ENCODE measurements at places on chromosomes 5 and 9.

- no peak for DNase-seq
Observed at GRCh38 chr5:97600486-97600885, 417.4 kb upstream of the RIOK2 start.

- DNase-seq = no peak
Observed at GRCh38 chr5:95298651-95299050, 13.8 kb upstream of the MCTP1 start.

DNA sequence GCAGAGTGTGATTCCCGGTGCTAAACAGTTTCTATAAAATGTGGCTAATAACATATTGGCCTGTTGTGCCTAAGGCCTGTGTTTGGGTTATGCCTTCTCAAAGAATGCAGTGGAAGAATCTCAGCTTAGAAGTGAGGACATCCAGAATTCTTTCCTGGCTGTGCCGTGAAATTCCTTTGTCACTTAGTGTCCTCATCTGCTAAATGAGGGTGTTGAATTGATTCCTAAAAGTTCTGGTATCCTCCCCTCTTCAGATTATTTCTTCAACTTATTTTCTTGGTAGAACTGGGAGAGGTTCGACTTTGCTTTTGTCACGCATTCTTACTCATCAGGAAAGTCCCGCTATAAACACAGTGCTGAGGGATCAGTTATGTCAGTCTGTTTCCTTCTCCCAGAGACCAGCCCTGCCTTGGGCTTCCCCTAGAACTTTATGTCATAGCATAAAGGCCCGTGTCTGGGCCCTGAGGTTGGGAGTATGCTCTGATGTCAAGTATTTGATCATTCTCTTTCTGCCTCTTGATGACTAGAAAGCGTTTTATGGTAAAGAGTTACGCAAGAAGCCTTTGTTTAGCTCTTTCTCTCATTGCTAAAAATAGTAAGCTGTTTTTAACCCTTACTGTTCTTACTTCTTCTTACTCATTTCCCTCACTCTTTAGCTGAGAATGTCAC is 29.5 kb downstream of the MTAP start:
- DNase-seq = no peak

- DNase-seq = no peak
Observed at GRCh38 chr9:7802666-7803065, 3.1 kb upstream of the DMAC1 start.

GRCh38 chr5:154384480-154385235 is 61.1 kb upstream of the SAP30L start:
- no peak for DNase-seq

GRCh38 chr5:40983781-40984180 is 74.5 kb downstream of the C7 start:
- no peak for DNase-seq

Measured in spinal cord (tissue), 10 donors.